ENCODE measurements at places on chromosomes 16 and 17. TPM values are rescaled to one million over a fixed set of nuclear protein-coding genes. Genes with fewer than 3 reads are reported as not detected.

- H3K4me1 ChIP-seq, result peaks cover 53% of the 10 kb centered on the region
- DNase-seq, result no peak
- H3K36me3 ChIP-seq, result peaks cover 26% of the 10 kb centered on the region
- H3K27ac ChIP-seq, result peak overlapping the region; percentile 73
- no peaks in the 10 kb centered on the region for H3K27me3 ChIP-seq
Observed at GRCh38 chr17:4944554-4945175, 3.7 kb downstream of the PFN1 start.

The BFAR gene
- 24.1 TPM for total RNA-seq

GRCh38 chr17:68955181-68955841, at the start of gene ABCA8:
ABCA8 (minus strand) TSS chr17:68955392; CDS start chr17:68942034, 13,358 bp downstream.
- H3K27me3 ChIP-seq, result no peaks in the 10 kb centered on the region
- peak within 1 kb of the TSS; percentile 44 for H3K4me3 ChIP-seq
- no peak for DNase-seq
- H3K27ac ChIP-seq, result peak within 1 kb of the TSS; percentile 77
- H3K36me3 ChIP-seq, result no peaks in the 10 kb centered on the region

DNA sequence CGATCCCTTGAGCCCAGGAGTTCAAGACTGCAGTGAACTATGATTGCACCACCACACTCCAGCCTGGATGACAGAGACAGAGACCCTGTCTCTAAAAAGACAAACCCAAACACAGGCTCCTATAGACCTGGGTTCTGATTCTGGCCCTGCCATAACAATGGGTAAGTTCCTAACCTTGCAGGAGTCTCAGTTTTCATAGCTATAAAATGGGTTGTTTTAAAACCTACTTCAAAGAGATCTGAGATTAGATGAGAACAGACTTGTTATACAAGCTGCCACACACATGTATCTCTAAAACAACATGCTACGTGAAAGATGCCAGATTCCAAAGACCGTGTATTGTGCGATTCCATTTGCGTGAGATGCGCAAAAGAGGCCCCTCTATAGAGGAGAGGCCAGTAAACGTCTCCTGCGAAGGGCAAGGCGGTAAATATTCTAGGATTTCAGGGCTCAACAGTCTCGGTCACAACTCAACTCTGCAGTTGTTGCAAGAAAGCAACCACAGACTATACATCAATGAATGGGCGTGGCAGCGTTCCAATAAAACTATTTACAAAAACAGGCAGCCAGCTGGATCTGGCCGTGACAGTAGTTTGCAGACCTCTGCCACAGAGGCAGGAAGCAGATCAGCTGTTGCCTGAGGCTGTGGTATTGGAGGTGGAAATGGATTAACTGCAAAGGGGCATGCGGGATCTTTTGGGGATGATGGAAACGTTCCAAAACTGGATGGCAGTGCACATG, 5.9 kb downstream of the CORO7 start:
- H3K36me3 ChIP-seq, result peaks cover 4% of the 10 kb centered on the region
- H3K4me3 ChIP-seq, result no peak overlapping the region
- no peak for DNase-seq
- no peaks in the 10 kb centered on the region for H3K27me3 ChIP-seq
- H3K27ac ChIP-seq, result no peak overlapping the region

The HOXB2 gene
- 0.67 TPM for total RNA-seq

GRCh38 chr17:19652595-19652994, 4.0 kb downstream of the ALDH3A2 start:
- H3K27me3 ChIP-seq, result no peaks in the 10 kb centered on the region
- H3K4me1 ChIP-seq, result peaks cover 38% of the 10 kb centered on the region
- no peak for DNase-seq
- H3K4me3 ChIP-seq, result no peak overlapping the region
- peak overlapping the region; percentile 76 for H3K27ac ChIP-seq

- H3K27ac ChIP-seq, result no peak overlapping the region
- H3K27me3 ChIP-seq, result no peaks in the 10 kb centered on the region
- H3K4me3 ChIP-seq, result no peak overlapping the region
- H3K4me1 ChIP-seq, result no peaks in the 10 kb centered on the region
- DNase-seq, result no peak
Observed at GRCh38 chr16:11901091-11901490, 14.7 kb downstream of the GSPT1 start.

- no peak for DNase-seq
- no peaks in the 10 kb centered on the region for H3K4me1 ChIP-seq
- no peak overlapping the region for H3K4me3 ChIP-seq
Observed at GRCh38 chr17:8728251-8728938, 16.2 kb downstream of the CCDC42 start.

DNA sequence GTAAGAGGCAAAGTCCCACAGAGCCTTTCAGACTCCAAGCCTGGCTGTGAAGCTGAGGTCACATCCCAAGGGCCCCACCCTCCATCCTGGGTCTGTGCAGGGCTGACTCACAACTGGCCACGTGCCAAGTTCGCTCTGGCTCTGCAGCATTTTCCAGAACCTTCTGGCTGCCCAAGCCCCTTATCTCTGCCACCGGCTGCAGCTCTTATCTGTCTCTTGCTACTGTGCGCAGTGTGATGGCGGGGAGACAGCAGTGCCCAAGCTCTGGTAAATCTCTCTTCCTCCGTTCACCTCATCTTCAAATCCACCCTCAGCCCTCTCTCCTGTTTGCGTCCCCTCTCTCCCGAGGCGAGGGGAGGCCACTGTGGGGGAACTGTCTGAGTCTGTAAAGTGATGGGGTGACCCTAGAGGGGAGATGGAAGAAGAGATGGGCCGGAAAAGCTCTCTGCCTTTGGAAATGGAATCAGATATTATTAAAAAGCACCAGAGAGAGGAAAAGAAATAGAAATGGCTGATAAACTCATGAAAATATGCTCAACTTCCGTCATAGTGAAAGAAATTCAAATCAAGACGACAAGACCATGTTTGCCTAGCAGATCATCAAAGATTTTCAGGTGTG, 162.7 kb upstream of the CDC42EP4 start:
- no peaks in the 10 kb centered on the region for H3K36me3 ChIP-seq
- no peaks in the 10 kb centered on the region for H3K27me3 ChIP-seq
- DNase-seq, result peak; percentile 94
- H3K4me1 ChIP-seq, result no peaks in the 10 kb centered on the region
- no peak overlapping the region for H3K27ac ChIP-seq
- H3K4me3 ChIP-seq, result no peak overlapping the region

- H3K36me3 ChIP-seq, result peaks cover 1% of the 10 kb centered on the region
- no peaks in the 10 kb centered on the region for H3K4me1 ChIP-seq
- DNase-seq, result no peak
- no peak overlapping the region for H3K27ac ChIP-seq
- no peak overlapping the region for H3K4me3 ChIP-seq
Observed at GRCh38 chr16:19753815-19754643, 36.0 kb downstream of the IQCK start.

DNA sequence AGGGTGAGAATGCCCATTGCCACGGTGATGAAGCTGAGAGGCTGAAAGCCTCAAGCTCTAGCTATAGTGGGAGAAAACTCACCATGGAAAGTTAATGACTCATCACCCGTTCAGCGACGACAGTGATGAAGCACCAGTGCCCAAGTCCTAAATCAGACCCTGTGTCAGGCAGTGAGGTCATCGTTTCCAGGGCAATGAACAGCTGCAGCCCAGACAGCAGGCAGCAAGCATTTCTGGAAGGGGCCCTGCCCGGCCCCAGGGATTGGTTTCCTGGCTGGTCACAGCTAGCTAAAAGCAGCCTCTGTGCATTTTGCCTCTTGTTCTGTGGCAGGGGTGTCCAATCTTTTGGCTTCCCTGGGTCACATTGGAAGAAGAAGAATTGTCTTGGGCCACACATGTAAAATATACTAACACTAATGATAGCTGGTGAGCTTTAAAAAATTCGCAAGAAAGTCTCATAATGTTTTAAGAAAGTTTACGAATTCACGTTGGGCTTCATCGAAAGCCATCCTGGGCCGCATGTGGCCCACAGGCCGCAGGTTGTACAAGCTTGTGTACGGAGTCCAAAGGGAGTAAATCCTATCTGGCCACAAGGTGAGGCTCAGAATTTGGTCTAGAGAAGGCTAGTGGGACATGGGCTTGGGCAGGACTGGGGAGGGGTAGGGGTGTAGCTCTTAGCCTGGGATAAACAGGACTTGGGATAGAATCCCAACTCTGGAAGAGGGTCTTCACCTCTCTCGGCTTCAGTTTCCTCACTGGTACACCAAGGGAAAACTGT, 40.6 kb downstream of the MIS12 start:
- H3K4me1 ChIP-seq, result no peaks in the 10 kb centered on the region
- no peak overlapping the region for H3K27ac ChIP-seq
- no peaks in the 10 kb centered on the region for H3K27me3 ChIP-seq
- no peak overlapping the region for H3K4me3 ChIP-seq
- no peaks in the 10 kb centered on the region for H3K36me3 ChIP-seq

The CES4A gene
- 20.5 TPM for total RNA-seq

DNA sequence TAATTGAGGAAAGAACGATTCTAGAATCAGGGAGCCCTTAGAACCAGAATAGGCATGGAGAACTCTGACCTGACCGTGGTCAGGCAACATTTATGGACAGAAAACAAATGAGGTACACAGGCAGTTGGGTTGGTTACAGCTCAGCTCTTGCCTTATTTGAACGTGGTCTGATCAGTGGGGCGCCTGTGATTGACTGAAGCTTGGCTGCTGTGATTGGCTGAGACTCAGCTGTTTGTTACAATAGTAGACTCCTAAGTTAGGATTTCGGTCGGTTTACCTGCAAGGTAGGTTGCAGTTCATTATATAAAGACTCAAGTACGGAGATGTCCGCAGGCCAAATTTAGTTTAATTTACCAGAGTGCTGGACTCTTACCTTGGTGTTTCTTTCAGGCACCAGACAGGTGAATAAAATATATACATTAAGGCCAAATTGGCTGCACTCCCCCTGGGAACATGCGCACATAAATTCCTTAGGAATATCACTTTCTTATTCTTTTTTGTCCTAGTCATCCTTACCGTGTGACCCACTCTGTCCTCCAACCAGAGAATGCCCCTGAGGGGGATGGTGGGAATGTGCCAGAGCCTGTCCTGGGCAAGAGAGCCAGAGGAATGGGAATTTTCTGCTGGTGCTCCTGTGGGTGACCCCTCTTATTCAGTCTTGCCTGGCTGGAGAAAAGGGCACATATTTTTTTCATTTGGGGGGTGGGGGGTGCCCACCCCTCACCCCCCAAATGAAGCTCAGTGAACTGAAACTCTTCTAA, 7.5 kb upstream of the CSNK2A2 start:
- no peaks in the 10 kb centered on the region for H3K4me1 ChIP-seq
- no peak overlapping the region for H3K27ac ChIP-seq
- no peaks in the 10 kb centered on the region for H3K36me3 ChIP-seq
- H3K27me3 ChIP-seq, result no peaks in the 10 kb centered on the region

- DNase-seq, result no peak
- no peak overlapping the region for H3K4me3 ChIP-seq
- H3K36me3 ChIP-seq, result peaks cover 32% of the 10 kb centered on the region
- no peaks in the 10 kb centered on the region for H3K4me1 ChIP-seq
Observed at GRCh38 chr17:3835410-3836229, 10.4 kb downstream of the NCBP3 start.

The CYGB gene
- total RNA-seq, result 7.8 TPM

DNA sequence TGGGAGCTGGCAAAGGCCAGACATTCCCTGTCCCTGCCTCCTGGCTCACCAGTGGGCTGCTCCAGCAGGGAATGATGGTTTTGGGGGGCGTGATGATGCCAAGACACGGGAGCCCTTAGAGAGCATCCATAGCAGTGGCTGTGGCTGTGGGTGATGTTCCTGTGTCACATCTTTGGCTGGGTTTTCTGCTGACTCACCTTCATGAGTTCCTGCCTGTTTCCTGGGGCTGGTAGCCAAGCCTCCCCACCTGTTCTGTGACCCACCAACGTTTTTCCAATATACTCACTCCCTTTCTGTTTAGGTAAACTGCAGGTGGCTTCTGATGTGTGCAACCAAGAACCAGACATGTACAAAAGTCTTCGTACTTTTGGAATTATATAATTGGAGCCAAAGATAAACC, 16.5 kb upstream of the NF1 start:
- no peaks in the 10 kb centered on the region for H3K4me1 ChIP-seq
- no peak overlapping the region for H3K27ac ChIP-seq
- no peaks in the 10 kb centered on the region for H3K36me3 ChIP-seq
- no peak overlapping the region for H3K4me3 ChIP-seq

The SYNGR3 gene
- 0.47 TPM for total RNA-seq

- no peaks in the 10 kb centered on the region for H3K36me3 ChIP-seq
- no peak for DNase-seq
- H3K4me1 ChIP-seq, result no peaks in the 10 kb centered on the region
- no peaks in the 10 kb centered on the region for H3K27me3 ChIP-seq
- no peak overlapping the region for H3K4me3 ChIP-seq
- no peak overlapping the region for H3K27ac ChIP-seq
Observed at GRCh38 chr16:67594256-67594915, 32.1 kb downstream of the CTCF start.

DNA sequence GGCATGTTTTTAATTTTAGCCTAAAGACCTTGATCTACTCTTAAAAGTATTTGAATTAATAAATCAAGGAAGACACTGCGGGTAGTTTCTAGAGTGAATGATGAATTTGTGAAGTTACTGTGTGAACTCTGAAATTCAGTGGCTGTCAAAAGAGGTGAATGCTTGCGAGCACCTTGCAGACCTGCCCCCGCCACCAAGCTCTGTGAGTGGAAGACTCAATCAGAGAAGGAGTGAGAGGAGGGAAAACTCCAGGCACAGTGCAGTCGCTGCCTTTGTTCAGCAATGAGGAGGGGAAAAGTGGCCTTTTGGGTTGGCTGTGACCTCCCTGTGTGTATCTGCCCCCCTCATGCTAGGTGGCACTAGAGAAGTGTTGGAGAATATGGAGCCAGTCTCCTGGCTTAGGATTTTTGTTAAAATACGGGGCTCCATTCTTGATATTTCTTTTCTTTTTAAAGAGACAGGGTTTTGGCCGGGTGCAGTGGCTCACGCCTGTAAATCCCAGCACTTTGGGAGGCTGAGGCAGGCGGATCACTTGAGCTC, 53.0 kb downstream of the LDHD start:
- H3K36me3 ChIP-seq, result no peaks in the 10 kb centered on the region
- DNase-seq, result no peak
- H3K4me3 ChIP-seq, result no peak overlapping the region
- peaks cover 7% of the 10 kb centered on the region for H3K4me1 ChIP-seq
- H3K27ac ChIP-seq, result no peak overlapping the region

The TNP2 gene
- total RNA-seq, result not detected

GRCh38 chr17:880443-881269, 98.5 kb downstream of the MRM3 start:
- H3K4me1 ChIP-seq, result peaks cover 1% of the 10 kb centered on the region
- no peaks in the 10 kb centered on the region for H3K27me3 ChIP-seq
- H3K4me3 ChIP-seq, result no peak overlapping the region
- DNase-seq, result no peak

DNA sequence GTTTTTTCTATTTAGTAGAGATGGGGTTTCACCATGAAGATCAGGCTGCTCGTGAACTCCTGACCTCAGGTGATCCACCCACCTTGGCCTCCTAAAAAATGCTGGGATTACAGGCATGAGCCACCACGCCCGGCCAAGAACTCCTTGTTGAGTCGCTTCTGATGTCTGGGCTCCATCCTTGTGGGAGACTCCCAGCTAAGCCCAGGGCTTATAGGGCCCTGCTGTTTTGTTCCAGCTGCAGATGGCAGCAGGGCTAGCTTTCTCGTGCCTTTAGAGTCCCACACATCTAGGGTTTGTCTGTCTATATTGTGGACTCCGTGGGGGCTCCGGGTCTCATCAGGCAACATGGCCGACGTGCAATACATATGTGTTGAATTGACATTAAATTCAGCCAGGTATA, 39.3 kb upstream of the MED9 start:
- H3K27me3 ChIP-seq, result no peaks in the 10 kb centered on the region
- no peak overlapping the region for H3K4me3 ChIP-seq
- no peaks in the 10 kb centered on the region for H3K36me3 ChIP-seq
- H3K4me1 ChIP-seq, result peaks cover 6% of the 10 kb centered on the region
